ENCODE measurements at places on chromosomes 12 and 14.

- DNase-seq, result no peak
Measured at GRCh38 chr12:121942145-121942718, 23.8 kb downstream of the CFAP251 start.

DNA sequence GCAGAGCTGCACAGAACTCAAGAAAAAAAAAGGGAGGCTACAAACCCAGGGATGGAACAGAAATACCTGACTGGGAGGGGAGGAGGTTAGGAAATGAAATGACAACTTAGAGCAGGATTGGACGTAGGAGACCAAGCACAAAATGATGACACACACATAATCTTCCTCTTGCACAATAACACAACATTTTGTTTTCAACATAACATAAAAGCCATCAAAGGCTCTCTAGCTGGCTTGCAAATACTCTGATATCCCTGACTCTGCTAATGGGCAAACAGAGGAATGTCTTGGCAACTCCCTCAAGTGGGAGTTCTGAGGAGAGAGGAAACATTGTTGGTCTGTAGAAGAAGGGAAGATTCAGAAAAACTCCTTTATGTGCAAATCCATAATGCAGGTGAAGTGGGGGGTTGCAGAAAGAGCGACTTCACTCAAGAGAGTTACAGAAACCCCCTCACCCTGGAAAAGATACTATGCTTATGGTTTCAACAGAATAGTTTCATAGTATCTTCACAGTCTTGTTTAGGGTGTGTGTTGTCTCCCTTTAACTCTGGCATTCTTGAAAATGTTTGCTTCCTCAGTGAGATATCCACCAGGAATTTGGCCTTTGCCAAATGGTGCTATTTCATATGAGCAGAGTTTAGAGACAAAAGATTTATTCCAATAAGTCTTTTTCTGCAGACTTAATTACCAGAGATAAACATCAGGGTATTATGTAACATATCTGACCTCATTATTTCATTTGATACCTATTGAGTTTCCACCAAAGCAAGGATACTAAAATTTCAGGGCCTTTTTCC, 43.8 kb upstream of the LTBP2 start:
- no peak for DNase-seq

DNA sequence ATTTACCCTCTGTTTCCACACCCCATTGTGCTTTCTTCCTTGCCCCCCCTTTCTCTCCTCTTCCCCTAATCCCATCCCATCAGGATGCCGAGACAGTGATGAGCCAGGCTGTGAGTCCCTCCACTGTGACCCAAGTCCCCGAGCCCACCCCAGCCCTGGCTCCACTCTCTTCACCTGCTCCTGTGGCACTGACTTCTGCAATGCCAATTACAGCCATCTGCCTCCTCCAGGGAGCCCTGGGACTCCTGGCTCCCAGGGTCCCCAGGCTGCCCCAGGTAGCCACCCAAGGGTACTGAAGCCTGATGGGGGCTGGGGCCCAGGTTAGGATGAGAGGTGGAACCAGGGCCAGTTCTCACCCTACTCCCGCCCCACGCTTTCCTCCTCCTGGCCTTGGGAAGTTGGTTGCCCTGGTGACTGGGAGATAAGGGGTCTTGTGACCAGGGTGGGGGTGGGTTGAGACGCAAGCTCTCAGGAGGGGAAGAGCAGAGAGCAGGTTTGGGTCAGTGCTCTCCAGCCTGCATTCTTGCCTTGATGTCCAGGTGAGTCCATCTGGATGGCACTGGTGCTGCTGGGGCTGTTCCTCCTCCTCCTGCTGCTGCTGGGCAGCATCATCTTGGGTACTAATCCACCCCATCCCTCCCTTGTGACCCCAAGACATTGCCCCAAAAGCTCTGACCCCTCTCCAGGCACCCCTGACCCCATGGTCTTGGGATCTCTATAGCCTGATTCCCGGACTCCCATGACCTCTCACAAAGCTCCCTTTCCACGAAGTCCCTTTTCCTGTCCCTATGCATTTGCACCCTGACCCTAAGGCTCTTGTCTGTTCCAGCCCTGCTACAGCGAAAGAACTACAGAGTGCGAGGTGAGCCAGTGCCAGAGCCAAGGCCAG, 1.2 kb downstream of the AMHR2 start:
- DNase-seq, result no peak

DNA sequence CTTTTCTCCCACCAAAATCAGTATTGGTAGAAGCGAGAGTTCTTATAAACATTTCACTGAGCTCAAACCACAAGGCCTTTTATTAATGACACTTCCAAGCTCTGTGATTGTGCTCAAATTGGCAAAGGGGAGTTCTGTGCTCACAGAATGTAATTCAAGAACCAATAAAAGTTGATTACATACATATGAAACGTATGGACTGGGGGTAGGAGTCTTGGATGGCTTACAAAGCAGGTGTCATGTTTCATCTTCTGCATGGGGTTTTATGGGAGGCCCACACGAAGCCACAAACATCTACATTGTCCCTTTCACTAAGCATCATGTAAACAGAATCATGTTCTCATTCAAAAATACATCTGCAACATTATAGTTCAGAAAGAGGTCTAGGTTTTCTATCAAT, 828.3 kb downstream of the VRK1 start:
- no peak for DNase-seq

- no peak for DNase-seq
Measured at GRCh38 chr14:52350445-52350844, 36.3 kb downstream of the PTGER2 start.

GRCh38 chr12:105954951-105955931, 183.5 kb downstream of the NUAK1 start:
- DNase-seq, result no peak

- DNase-seq, result no peak
Measured at GRCh38 chr14:75717729-75718128, 56.7 kb downstream of the TTLL5 start.

DNA sequence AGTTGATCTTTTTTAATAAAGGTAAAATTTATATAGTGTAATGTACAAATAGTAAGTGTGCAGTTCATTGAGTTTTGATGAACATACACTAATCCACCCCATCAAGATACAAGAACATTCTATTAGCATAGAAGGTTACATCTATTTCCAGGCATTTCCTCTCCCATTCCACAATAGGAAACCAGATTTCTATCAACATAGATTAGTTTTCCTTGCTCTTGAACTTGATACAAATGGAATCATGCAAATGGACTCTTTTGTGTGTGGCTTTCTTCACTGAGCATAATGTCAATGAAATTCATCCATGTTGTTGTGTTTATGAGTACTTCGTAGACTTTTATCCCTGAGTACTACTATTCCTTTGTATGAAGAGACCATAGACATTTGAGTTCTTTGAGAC, 10.8 kb downstream of the STYX start:
- DNase-seq, result no peak

DNA sequence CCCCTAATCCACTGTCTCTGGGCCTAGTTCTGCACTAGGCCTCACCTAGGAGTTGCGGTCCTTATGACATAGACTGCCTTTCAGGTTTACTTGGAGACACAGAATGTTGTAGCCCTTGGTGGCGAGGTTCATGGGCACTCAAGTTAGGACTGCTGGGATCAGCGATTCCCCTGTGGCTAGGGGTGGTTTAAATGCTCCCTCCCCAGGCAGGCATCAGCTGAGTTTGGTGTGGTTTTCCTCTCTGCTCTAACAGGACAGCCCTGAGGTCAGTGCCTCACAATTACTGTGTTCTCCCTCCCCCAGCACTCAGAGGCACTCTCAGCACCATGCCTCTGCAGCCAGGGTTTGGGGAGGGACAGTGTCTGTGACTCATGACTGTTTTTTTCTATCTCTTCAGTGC, 22.2 kb upstream of the RDH16 start:
- no peak for DNase-seq

- no peak for DNase-seq
Measured at GRCh38 chr14:55661029-55661428, 81.0 kb downstream of the KTN1 start.

All from AML-193 (cell line).